ENCODE measurements at places on chromosomes 3 and 15.
A peak's percentile ranks its signal among the peaks of the same experiment; 100 is the strongest.

- DNase-seq = no peak
Measured at GRCh38 chr3:101119535-101119934, 126.3 kb upstream of the ABI3BP start.

GRCh38 chr3:196159952-196160804, 51.0 kb downstream of the ZDHHC19 start:
- DNase-seq = no peak

DNA sequence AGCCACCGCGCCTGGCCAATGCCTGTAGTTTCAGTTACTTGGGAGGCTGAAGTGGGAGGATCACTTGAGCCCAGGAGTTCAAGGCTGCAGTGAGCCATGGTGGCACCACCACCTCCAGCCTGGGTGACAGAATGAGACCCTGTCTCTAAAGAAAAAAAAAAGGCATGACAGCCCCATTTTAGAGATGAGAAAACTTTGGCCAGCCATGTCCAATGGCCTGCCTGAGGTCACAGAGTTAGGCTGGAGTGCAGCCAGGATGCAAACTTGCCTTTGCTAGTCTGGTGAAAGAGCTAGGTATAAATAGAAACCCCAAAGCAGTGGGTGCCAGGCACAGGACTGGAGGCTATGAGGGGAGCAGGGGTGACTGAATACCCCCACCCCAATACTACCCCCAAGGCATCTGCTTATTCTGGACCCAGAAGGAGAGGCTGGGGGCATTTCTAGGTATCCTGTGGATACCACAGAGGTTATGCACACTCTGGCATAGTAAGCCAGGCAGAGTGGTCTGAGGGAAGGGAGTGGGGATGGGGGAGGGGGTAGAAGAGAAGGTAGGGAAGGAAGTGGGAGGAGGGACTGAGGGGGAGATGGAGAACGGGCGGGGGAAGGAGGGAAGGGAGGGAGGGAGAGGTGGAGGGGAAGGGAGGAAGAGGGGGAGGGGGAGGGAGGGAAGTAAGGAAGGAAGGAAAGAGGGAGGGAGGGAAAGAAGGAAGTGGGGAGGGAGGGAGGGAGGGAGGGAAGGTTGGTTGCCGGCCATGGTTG, 16.2 kb upstream of the C15orf39 start:
- no peak for DNase-seq

GRCh38 chr3:38588371-38588971, 61.0 kb downstream of the SCN5A start:
- DNase-seq = no peak

DNA sequence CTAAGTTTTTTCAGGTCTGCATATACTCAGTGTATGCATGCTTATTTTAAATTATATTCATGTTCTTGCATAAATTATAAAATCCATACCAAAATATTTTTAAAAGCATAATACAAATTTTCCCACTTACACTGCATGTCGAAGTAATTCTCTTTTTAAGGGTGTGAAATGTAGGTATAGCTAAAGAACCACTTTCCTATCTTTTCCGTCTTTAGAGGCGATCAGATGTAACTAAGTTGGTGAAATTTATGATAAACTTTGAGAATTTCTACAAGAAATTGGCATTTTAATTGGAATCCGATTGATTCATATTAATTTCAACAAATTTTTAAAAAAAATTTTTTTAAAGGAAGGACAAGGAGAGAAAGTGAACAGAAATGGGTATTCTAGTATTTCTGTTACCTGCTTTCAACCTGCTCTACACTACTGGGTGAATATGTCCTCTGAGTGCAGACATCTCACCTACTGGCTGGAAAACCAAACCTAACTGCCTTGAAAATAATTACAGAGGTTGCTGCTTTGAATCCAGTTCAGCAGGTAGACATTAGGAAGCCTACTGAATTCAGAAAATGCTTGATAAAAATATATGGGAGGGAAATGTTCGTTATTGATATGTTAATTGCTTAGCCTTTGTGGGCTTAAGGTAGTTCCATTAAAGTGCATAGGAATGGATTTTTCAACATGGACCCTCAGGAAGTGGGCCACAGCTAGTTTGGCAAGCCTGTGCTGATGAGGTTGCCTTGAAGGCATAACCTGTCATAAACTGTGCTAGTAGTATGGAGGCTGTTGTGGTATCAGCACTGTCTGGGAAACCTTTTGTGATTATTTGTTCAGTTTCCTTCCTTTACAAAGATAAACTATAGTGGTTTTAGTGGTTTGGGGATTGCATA, 5.1 kb downstream of the TRIM71 start:
- DNase-seq = no peak

- no peak for DNase-seq
Measured at GRCh38 chr15:99403597-99403996, 152.3 kb downstream of the LRRC28 start.

DNA sequence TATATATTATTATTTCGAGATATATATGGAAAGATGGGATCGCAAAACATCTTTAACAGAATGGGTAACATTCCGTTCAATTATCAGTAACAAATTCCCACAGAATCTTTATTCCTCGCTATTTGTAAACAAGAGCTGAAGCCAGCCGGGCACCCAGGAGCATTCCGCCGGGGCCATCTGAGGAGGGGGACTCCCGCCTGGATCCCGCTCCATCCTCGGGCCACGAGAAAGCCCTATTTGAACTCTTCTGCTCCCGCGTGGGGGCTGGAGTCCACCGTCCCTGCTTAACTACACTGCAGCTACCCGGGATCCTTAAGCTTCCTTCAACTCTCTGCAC, 687 bp downstream of the GPR176 start:
- peak; percentile 48 for DNase-seq

DNA sequence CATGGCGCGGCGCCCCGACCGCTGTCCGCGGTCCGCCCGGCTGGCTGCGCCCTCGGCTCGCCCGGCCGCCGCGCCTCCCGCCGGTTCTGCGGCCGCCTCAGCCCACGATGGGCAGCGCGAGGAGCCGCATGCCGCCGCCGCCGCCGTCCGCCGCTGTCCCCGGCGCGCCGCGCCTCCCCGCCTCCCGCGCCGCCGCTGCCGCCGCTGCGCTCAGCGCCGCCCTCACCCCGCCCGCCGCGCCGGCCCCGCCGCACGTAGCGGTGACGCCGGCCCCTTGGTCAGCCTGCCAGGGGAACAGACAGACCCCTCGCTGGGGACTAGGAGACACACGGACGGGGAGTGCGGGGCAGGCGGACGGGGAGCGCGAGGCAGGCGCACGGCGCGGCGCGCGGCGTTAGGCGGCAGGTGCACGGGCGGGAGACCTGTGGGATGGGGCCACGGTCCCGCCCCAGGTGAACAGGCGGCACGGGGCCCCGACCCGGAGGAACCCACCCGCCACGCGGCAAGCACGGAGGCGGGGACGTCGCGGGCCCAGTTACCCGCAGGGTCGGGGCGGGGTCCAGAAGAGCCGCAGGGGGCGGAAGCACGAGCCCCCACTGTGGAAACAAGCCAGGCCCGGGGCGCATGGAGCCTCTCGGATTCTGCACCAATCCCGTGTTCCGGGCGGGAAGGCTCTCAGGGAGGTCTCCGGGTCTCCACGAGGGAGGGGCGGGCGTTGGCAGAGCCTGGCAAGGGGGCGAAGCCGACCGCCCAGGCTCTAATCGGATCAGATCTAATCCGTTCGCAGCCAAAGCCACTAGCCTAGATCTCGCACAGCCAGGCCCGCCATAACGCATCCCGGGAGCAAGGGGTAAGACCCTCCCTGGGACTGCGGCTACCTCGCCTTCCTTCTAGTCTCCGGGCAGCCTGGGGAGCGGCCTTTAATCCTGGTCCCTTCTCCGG, at the start of gene CSPG5:
Gene CSPG5, minus strand, starts transcription at position 175 of the 942 bp plus-strand sequence. Its CDS starts 172 bp downstream, at position 3.
- no peak for DNase-seq

- DNase-seq = no peak
Measured at GRCh38 chr3:128950223-128950938, 43.5 kb downstream of the CFAP92 start.

Measured in NCI-H526 treated with DMSO at 0.1 percent for 48 hours (cell line).